ENCODE measurements at places on chromosomes 4 and X. TPM values are rescaled to one million over a fixed set of nuclear protein-coding genes. Genes with fewer than 3 reads are reported as not detected.

The MAGEA4 gene
- total RNA-seq = not detected

The F11 gene
- not detected for total RNA-seq

The TMEM255A gene
- not detected for total RNA-seq

The FOXR2 gene
- total RNA-seq = not detected

The RHOXF2B gene
- not detected for total RNA-seq

The TMEM184C gene
- 20.9 TPM for total RNA-seq

The ZGRF1 gene
- 26.1 TPM for total RNA-seq

The ADGRG2 gene
- total RNA-seq = 0.18 TPM

The EGF gene
- total RNA-seq = 0.09 TPM

The LANCL3 gene
- 0.18 TPM for total RNA-seq

The PRSS12 gene
- 27.1 TPM for total RNA-seq

The PNMA5 gene
- not detected for total RNA-seq

The GABRG1 gene
- total RNA-seq = not detected

The UGT2B11 gene
- total RNA-seq = not detected

The LGI2 gene
- 0.54 TPM for total RNA-seq

The IDH3G gene
- 46.0 TPM for total RNA-seq

The GPRIN3 gene
- 0.49 TPM for total RNA-seq

The RNF113A gene
- total RNA-seq = 11.7 TPM

The ARR3 gene
- total RNA-seq = not detected

The ASB9 gene
- not detected for total RNA-seq

The WDR19 gene
- 210 TPM for total RNA-seq

The HSFX1 gene
- not detected for total RNA-seq

The SLC25A53 gene
- total RNA-seq = 12.9 TPM

The CENPE gene
- total RNA-seq = 26.9 TPM

The CLDN2 gene
- not detected for total RNA-seq

The DUX4 gene
- not detected for total RNA-seq

The ENPEP gene
- total RNA-seq = 5.9 TPM

The ZNF185 gene
- 4.7 TPM for total RNA-seq

The APOO gene
- 9.8 TPM for total RNA-seq

The ABLIM2 gene
- not detected for total RNA-seq

The ATOH1 gene
- not detected for total RNA-seq

The NALF2 gene
- total RNA-seq = not detected

The MSX1 gene
- total RNA-seq = 4.3 TPM

The CENPVL1 gene
- total RNA-seq = 0.41 TPM

The ZCCHC12 gene
- total RNA-seq = not detected

The TMEM31 gene
- total RNA-seq = not detected

The FAM9C gene
- not detected for total RNA-seq

The PDGFC gene
- 30.5 TPM for total RNA-seq

The MAGEC2 gene
- total RNA-seq = 0.09 TPM

The VCX gene
- total RNA-seq = not detected

The EXOC1L gene
- total RNA-seq = not detected

The PCDH10 gene
- 16.9 TPM for total RNA-seq

The PHEX gene
- total RNA-seq = 5.6 TPM

The OPRPN gene
- not detected for total RNA-seq

The TCEANC gene
- total RNA-seq = 3.9 TPM

The NAP1L5 gene
- 11.3 TPM for total RNA-seq

The NPY2R gene
- not detected for total RNA-seq

The ACE2 gene
- total RNA-seq = not detected

The GATA1 gene
- not detected for total RNA-seq

The TBC1D25 gene
- total RNA-seq = 10.1 TPM

The NDNF gene
- total RNA-seq = 0.36 TPM

The RIBC1 gene
- total RNA-seq = 1.6 TPM

The ADGRL3 gene
- 7.9 TPM for total RNA-seq

The LDB2 gene
- total RNA-seq = 85.9 TPM

The UGT2B15 gene
- total RNA-seq = not detected

The RAB40A gene
- 0.27 TPM for total RNA-seq

The MAGED2 gene
- total RNA-seq = 147 TPM

The XAGE1B gene
- total RNA-seq = not detected

The CCSER1 gene
- under 0.01 TPM for total RNA-seq

Data from fibroblast of the aortic adventitia (primary cell).